ENCODE measurements at places on chromosomes 13 and 19.

GRCh38 chr19:8107301-8107903 lies 42.0 kb downstream of the FBN3 start:
- no peak for DNase-seq

DNA sequence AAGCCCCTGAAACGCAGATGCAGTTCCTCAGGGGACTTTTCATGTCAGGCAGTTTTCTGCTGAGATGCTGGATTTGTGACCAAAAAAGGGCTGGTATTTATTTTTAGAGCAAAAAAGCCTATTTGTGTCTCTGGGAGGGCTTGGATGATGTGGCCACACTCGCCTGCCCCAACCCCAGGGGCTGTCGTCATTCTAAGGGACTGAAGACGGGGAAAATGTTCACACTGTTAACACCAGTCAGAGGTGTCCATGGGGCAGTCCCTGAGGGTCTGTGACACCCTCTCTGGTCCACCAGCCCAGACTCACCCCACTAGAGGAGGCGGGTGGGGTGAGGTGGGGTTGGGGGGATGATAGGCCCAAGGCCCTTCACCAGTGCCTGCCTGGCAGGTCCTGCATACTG lies 15.9 kb upstream of the EPHX3 start:
- no peak for DNase-seq

GRCh38 chr13:87709947-87710346 lies 38.8 kb downstream of the SLITRK5 start:
- DNase-seq = no peak

GRCh38 chr13:100515410-100515800 lies 73.2 kb downstream of the GGACT start:
- no peak for DNase-seq
